ENCODE measurements at places on chromosomes 16 and 17.

GRCh38 chr17:37592291-37592690, 16.9 kb downstream of the SYNRG start:
- DNase-seq: no peak

GRCh38 chr16:1613728-1614455, 1.7 kb downstream of the CRAMP1 start:
- no peak for DNase-seq

- no peak for DNase-seq
Observed at GRCh38 chr17:60724647-60725046, 47.0 kb downstream of the BCAS3 start.

DNA sequence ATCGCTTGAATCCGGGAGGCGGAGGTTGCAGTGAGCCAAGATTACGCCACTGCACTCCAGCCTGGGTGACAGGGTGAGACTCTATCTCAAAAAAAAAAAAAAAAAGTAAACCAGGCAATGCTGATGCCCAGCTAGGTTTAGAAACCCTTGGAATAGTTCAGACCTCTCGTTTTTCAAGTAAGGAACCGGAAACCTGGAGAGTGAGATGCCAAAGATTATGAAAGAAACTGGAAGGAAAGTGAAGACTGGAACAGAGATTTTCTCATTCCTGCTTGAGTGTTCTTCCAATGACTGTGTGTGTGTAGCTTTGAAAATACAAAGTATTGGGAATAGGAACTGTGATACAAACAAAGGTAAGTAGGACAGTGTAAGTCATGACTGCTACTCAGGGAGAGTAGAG, 35.7 kb downstream of the MYH3 start:
- no peak for DNase-seq

DNA sequence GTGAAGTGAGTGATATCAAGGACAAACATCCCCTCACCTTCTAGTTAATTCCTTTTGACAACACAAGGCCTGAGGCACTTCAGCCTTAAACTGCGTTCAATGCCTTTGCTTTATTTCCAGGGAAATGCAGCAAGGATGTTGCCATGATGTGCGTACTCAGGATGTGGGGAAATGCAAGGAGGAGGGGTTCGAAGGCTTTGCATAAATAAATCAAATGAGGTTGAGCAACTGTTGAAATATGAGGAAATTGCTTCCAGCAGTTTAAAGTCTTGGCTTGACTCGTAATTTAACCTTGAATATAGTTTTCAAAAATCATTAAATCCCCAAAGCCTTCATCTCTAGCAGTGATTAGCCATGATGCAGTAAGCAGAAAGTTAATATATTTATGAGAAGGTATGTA, 81.8 kb upstream of the CCL2 start:
- DNase-seq: no peak

- DNase-seq: peak; percentile 94
Observed at GRCh38 chr17:38590988-38591758, 14.6 kb downstream of the SRCIN1 start.

DNA sequence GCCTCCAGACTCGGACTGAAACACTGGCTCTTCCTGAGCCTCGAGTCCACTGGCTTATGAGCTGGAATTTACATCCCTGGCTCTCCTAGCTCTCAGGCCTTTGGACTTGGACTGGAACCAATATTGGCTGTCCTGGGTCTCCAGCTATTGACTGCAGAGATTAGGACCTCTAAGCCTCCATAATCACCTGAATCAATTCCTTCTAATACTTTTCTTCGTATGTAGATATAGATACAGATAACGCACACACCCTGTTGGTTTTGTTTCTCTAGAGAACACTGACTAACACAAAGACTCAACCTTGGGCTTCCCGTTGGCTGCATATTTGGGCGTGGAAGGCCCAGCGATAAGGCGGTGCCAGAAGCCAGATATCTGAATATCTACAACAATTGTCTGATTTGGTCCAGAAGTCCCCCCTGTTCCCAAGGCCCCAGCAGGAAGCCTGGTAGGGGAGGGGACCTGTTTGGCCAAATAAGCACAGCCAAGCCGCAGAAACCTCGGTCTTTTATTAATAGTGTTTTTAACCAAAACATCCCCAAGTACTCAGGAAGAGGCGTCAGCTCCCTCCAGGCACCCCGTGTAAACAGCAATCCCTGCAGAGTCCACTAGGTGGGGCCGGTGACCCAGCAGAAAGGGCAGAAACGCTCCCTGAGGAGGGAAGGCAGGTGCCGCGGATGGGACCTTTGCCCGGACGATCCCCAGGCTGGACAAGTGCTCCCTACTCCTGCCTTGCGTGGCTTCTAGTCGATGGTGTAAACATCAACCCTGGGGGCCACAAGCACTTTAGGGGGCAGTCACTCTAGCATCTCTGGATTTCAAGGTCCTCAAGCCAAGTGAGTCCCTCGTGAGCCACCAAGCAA, 57.0 kb downstream of the ABR start:
- peak; percentile 37 for DNase-seq

- no peak for DNase-seq
Observed at GRCh38 chr16:6297666-6298410, 1034.8 kb upstream of the RBFOX1 start.

DNA sequence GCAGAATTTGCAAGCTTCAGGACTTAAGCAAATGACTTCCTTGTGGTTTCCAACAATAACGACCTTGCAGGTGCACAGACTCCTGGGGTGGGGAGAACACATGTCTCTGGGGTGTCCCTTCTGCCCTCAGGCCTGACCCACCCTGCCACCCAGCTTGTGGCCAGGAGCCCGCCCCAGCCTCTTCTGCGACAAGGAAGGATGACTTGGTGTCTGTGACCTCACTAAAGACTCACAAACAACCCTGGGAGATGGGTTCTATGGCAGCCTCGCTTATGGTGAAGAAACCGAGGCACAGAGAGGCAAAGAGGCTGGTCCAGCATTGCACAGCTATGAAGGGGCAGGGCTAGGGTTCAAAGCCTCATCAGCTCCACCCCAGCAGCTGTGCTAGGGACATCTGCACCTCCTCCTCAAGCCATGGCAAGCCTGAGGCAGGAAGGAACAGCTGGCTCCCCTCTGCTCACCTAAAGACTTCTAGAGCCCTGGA, 2.6 kb downstream of the ATP2A3 start:
- DNase-seq: peak; percentile 56

DNA sequence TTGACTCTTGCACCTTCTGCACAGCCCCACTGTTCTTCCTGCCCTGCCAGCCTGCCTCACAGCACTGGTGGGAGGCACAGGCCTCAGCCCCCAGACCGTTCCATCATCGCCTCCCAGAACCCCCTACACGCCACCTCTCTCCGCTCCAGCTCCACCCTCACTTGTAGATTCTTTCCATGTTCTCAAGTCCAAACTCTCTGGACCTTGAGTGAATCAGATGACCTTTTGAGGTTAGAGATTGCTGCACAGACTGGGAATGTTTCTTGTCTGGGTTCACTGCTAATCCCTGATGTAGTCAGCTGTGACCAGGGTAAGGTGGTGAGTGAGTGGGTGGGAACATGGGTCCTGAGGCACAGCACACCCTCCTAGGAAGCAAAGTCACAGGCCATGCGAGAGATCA, 272.4 kb downstream of the IRF8 start:
- no peak for DNase-seq

DNA sequence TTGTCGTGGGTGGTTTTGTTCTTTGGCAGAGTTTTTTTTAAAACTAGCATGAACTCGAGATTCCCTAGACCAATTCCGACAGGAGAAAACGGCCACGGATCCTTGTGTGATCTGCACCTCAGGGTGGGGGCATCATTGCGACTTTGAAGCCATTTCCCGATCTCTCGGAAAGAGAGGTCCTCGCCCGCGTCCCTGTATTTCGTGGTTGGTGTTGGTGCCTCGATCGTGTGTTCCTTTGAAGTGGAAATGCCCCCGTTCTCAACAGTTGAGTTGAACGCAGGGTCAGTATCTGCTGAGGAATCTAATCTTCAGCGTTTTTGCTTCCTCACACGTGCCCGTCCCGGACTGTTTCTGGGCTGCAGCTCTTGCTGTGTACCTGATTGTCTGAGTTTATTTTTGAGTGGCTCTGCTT, 1.1 kb downstream of the CRAMP1 start:
- DNase-seq: peak; percentile 13

DNA sequence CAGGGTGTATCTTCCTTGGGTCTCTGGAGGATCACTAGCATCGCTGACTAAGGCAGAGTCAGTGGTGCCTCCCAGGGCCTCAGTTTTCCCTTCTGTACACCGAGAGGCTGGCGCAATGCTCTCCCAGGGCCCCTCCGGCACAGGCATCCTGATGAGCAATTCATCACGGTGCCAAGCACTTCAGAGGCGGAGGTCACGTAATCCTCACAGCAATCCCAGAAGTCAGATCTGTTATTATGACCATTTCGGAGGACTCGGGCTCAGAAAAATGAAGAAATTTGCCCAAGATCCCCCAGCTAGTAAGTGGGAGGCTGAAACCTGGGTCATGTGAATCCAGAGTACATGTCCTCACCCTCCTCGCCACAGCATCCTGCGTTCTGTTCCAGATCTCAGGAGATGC, 46.5 kb downstream of the AIPL1 start:
- DNase-seq: no peak
